Fibroblast of skin of scalp (primary cell): ENCODE measurements at places on chromosomes 7 and 10.

DNA sequence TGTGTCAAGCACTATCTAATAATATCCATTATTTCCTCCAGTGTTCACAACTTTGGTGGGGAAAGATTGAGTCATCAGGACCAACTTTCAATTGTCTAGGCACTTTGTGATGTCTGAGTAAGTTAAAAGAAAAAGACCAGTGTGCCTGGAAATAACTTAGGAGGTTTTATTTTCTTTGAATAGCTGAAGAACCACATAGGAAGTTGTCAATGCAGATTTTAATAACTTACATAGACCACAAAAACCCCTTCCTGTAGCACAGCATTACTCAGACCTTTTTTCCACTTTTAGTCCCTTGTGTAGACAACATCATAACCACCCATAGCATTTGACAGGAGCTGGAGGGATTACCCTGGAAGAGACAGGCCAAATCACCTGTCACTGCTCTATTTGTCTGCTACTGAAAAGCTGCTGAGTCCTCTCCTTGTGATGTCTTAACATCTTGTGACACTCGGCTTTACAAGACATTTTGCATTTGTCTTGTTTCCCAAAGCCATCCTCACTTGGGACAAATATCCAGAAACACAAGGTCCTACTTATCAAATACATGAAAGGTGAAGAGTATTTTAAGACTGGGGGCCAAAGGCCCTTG is 241.5 kb upstream of the PTER start:
- no peak for DNase-seq

DNA sequence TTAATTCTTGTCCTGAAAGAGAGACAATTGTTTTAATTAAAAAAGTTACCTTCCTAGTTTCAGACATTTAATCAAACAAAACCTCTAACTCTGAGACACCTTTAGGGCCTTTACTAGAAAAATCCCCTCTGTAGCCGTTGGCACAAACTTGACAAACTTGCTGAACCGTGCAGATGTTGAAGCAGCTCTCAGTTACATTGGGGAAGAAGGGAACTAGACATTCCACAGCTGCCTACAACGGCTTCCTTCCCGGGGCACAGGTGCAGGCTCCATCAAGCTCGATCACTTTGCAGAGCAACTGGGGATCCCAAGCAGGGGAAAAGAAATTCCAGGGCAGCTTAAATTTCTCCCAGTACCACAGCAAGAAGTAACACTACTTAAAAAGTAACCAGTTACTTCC is 141.3 kb downstream of the SKAP2 start:
- DNase-seq: no peak

DNA sequence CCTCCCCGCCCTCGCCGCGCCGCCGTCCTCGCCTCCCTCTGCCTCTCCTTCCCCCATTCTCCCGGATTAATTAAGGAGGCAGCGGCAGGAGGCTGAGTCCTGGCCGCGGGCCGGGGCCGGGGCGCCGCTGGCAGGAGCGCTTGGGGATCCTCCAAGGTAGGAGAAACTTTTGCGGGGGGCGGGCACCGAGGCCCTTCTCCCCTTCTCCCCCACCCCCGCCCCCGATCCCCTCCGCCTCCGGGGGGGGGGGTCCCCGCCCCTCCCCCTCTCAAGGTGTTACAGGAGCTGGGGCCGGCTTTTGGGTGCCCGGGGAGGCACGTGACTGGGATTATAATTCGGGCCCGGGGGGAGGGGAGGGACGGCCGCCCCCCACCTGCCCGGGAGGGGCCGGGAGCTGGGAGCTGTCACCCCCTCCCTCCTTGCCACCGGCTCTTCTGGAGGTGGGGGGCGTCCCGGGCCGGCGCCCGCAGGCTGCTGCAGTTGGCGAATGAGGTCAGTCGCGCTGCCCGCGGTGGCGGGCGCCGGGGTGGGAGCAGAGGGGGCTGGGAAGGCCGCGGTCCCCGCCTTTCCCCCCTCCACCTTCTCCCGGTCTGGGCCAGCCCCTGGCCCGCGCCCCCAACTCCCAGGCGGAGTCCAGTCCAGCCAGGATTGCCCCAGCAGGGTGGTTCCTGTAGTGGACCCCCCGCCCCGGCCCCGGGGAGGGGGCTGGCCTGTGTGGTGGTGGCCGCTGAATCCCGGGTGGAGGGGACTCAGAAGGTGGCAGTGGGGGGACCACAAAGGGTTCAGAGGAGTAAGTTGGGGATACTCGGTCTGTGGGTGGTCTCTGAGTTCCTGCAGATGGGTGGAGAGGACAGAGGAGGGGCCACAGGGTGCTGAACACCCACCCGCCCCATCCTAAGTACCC is 567 bp downstream of the GTF2IRD1 start:
- no peak for DNase-seq

DNA sequence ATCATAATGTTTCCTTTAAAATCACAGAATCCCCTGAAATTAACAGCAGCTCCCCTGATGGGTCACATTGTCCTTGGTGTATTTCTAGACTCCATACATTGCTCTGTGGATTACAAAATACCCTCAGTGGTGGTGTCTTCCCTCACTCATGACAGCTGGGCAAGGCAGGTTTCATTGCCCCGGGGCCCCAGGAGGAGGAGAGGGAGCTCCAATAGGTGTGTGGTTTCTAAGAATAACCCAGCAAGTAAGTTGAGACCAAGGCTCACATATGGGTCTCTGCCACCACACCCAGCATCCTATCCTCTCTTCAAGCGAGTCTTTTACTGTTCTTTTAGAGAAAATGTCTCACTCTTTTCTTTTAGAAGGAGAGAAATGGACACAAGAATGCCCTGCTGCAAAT is 63.6 kb downstream of the PKD1L1 start:
- DNase-seq: no peak

GRCh38 chr7:148763622-148764021 is 64.9 kb downstream of the CUL1 start:
- DNase-seq: no peak

DNA sequence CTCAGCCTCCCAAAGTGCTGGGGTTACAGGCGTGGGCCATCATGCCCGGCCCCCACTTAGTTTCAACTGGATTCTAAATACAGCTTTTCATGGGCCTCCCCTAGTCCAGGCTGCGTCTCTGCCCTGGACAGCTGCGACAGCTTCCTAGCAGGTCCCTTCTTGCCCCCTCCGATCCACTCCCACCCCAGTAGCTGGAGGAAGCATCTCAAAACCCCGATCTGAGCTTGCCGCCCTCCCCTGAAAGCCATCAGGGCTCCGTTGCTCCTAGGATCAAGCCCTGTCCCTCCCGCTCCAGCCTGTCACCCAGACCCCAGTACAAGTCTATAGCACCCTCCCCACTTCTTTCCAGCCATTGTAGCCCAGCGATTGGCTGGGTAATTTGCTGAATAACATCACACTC is 64.5 kb downstream of the VWA2 start:
- no peak for DNase-seq

DNA sequence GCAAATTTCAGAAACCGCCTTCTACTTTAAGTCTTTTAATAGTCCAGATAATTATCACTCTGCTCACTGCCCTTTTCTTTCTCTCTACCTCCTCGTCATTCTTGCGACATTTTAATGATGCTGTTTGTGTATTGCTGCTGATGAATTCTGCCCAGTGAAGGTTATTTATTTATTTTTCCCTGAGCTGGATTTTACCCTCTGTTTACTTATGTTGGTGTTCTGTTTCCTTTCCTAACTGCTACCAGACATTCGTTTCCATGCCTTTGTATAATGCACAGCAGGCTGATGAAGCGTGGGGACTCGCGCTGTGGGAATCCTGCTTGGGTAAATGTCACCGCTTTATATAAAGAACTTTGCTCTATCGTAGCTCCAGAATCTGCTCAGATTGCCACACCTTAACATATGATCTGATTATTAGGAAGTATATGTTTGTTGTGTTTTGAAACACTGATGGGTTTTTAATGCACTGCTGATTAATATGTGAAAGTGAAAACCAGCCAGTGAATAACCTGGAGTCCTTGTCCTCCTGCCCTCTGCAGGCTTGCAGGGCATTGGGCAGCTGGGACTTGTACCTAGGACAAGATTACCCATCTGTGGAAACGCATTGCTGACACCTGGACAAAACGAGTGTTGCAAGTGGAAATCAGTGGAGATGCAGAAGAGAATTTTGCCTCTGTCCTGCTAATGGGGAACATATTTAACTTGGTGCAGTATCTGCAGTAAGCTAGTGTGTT is 291.5 kb downstream of the SDK1 start:
- no peak for DNase-seq

DNA sequence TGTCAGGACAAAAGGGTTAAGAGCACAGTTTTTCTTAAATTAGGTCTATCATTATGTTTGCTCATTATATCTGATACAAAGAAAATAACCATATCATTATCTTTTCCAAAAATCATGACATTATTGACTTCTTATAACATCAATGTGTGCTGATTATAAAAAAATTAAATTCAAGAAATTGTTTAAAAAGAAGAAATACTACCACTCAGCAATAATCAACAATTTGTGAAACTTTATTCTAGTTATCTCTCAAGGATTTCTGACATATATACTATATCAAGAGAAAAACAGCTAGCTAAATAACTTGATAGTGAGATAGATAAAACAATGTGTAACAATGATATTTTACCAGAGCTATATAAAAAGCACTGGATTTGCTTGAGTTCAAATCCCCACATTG is 360.7 kb upstream of the PHF14 start:
- no peak for DNase-seq

- DNase-seq: no peak
Observed at GRCh38 chr7:14322724-14323123, 333.3 kb upstream of the ETV1 start.

DNA sequence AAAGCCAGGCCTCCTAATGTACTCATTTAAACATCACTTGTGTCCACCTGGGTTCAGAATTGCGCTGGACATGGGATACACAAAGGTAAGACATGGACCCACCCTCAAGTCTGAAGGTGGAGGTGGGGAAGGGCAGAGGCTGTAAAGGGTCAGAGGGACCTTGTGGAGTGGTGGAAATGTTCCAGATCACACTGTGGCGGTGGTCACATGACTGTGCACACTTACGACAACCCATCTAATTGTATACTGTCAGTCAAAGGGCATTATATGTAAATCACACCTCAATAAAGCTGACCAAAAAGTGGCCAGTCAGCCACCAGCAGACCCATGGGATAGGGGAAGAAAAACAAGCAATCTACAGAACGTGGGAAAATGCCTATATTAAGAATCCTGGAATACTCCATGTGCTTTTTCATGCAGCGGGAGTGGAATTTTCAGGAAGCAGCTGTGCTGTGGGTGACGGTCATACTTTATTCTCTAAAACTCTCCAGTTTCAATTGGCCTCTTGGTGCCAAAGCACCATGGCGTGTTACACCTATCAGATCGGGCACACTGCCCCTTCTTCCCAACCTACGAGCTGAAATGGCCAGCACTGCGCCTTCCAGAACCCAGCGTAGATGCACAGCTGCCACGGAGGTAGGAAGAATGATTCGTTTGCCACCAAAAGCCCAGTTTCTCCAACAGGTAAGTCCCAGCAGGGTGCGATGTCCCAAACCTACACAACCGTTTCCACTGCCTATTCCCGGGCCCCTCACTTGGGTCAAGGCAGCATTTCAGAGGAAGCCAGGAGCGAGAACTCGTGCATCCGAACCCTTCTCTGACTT is 69.8 kb downstream of the PRKAG2 start:
- no peak for DNase-seq

DNA sequence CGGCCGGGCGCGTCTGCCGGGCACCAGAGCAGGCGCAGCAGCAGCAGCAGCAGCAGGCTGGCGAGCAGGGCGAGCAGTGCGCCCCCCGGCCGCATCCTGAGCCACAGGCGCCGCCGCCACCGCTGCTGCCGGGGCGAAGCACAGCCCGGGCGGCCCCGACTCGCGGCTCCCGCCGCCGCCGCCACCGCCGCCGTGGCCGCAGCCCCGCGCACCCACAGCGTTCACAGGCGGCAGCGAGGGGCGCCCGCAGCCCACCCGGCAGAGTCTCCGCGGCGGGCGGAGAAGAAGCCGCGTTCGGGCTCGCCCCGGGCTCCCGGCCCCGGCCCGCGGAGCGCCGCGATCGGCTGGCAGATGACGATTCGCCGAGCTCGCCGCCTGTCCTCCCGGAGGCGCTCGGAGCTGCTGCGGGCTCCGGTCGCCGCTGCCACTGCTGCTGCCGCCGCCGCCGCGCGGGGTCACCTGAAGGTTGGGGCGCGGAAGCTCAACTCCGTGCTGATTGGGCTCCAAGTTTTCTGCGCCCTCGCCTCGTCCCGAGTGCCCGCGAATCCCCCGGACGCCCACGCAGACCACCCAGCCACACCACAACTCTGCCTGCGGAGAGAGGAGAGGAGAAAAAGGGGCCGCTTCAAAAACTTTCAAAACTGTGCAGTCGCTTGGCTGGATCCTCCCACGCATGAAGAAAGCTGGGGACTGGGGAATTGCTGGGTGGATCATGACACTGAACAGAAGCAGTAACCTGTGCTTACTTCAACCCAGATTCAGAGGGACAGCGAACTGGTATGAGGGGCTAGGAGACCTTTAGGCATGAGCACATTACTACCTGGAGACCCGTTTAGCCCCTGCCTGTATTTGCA is at the start of gene ST8SIA6:
Gene ST8SIA6 (minus strand): TSS at position 435 of the 854 bp plus-strand sequence. CDS start 340 bp downstream, at position 95.
- peak; percentile 63 for DNase-seq

DNA sequence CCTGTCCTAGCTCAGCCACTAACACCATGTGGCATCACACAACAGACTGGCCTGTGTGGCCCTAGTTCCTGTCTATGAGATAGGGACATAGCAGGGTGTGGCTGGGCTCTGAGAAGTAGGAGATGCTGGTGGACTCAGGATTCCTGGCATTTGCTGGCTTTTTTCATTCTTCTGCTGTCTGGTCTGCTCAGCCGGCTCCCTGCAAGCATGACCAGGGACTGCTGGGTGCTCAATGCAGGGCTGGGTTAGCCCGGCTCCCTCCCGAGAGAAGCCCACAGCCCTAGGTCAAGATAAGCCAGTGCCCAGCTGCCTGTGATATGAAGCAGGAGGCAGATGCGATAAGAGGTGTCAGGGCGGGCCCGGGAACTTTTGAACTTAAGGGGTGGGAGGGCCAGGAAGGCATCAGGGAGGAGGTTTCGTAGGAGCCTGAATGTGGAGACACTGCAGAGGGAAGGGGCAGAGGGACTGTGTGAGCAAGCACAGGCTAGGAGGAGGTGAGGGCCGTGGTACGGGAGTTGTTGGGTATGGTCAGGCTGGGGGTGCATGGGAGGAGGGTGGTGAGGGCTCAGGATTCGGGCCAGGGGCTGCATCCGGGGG is 3.5 kb downstream of the AQP1 start:
- DNase-seq: peak; percentile 47

DNA sequence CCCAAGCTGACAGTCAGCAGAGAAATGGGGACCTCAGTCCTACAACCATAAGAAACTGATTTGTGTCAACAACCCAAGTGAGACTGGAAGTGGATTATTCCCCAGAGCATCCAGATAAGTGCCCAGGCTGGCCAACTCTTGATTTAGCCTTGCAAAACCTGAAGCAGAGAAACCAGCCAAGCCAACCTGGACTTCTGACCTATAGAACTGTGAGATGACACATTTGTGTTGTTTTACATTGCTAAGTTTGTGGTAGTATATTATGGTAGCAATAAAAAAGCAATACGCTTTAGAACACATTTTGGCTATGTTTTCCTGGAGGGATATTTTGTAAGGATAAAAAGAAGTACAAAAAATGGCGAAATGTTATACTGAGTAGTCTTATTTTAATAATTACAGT is 19.7 kb upstream of the CCDC6 start:
- DNase-seq: no peak
